Activated B cell treated with CpG ODN at 0.5 μM for 24 hours (primary cell): ENCODE measurements at places on chromosomes 16 and 17. TPM values are rescaled to one million over a fixed set of nuclear protein-coding genes. Genes with fewer than 3 reads are reported as not detected.

- DNase-seq, result no peak
These were observed 27.5 kb downstream of the ZCCHC14 start for GRCh38 chr16:87465306-87465705.

DNA sequence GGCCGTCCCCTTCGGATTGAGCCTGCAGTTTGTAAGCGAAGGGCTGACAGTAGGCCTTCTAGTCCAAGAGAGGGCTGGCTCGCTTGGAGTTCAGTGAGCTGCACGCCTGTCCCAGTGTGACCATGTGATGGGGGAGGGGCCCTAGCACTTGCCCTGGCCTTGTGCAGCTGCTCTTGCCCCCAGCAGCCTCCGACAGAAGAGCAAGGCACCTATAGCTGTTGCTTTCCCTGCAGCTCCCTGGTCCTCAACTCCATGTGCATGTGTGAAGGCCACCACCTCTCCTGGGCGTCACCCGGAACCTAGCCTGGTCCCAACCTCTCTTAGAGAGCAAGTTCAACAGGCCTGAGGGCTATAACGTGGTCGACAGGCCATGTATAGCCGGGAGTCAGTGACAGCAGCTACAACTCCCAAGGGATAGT lies 5.6 kb downstream of the SPHK1 start:
- DNase-seq, result no peak

- DNase-seq, result no peak
These were observed 74.3 kb upstream of the CES5A start for GRCh38 chr16:55949518-55949917.

DNA sequence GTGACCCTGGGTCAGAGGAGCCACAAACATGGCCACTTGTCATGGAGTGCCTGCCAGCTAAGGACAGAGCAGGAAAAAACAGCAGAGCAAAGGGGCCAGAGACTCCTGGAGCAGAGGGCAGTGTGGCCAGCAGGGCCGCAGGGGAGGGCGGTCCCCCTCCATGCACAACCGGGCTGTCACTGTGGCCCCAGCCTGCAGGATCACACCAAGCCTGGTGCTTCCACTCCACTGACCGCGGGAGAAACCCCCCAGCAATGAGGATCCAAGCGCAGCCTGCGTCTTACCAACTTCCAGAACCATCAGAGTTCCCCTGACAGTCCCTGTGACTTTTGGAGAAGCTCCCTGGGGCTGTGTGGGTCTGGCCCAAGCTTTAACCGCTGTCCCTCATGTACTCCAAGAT lies 62.0 kb downstream of the PRMT7 start:
- DNase-seq, result no peak

DNA sequence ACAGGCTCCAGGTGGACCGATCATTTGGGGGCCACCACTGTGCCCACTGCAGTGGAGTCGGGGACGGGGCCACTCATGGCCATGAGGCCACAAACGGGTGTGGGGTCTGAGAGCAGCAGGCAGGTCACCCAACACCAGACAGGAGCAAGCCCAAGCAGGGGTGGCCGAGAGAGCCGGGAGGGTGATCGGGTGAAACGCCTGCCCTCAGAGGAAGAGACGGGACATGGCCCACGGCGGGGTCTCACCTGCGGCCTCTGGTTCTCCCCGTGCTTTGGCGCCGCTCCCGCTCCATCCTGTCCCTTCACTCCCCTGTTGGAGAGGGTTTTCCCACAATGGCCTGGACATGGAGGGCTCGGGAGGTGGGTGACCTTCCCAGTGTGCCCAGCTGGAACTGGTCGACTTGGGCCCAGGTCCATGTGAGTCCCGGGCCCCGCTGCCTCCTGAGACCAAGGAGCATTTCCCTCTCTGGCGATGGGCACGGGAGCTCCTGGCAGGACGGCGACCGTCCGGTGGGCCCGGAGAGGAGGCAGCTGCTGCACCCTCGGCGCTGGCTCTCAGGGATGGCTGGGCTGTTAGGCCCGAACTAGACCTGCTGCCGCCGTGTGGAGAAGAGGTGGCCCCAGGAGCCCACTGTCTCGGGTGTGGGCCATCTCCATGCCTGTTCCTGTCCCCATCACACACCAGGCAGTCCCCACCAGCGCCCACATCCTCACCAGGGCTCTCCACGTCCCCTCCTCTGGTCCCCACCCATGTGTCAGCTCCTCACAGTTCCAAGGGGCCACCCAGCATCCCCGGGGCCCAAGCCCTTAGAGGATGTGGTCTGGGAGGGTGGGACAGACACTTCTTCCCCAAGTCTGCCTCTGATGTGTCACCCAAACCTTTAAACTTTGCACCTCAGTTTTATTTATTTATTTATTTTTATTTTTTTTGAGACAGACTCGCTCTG lies 13.4 kb upstream of the BAHCC1 start:
- DNase-seq, result no peak

- peak; percentile 43 for DNase-seq
These were observed 25.6 kb downstream of the ITGB3 start for GRCh38 chr17:47279062-47279801.

DNA sequence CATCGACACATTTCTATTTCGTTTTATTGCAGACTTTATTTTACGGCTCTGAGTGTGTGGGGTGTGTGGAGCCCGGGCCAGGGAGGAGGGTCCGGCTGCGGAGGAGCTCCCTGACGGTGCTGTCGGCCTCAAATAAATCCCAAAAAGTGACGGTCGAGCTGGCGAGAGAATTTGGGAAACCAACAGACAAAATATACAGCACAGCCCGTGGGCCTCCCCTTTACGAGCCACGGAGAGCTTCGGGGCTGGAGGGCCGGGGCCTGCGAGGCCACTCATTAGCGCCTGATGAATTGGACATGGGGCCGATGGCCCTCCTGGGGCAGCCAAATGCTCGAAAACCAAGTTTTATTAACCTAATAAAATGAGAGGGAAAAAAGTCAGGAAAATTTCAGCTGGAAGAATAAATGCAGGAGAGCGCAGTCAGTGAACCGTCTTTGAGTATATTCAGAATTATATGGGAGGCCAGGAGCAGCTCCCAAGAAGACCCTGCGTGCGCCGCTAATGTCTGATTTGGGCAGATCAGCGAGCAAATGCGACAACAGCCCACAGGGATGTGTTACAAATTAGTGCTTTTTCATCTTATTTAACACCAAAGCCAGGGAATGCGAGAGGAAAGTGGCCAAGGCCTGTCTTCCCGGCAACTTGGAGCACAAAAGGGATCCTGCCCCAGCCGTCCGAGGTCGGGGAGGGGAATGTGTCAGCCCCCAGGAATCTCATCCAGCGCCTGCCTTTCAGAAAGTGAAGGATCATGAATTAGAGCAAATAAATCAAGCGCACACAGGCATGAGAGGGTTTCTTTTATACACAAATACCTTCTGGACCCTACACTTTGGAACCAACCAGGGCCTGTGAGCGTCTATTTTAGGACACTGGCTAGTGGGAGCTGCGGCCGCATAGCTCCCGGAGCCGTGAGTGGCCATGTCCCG lies 249.1 kb downstream of the C16orf95 start:
- DNase-seq, result no peak

DNA sequence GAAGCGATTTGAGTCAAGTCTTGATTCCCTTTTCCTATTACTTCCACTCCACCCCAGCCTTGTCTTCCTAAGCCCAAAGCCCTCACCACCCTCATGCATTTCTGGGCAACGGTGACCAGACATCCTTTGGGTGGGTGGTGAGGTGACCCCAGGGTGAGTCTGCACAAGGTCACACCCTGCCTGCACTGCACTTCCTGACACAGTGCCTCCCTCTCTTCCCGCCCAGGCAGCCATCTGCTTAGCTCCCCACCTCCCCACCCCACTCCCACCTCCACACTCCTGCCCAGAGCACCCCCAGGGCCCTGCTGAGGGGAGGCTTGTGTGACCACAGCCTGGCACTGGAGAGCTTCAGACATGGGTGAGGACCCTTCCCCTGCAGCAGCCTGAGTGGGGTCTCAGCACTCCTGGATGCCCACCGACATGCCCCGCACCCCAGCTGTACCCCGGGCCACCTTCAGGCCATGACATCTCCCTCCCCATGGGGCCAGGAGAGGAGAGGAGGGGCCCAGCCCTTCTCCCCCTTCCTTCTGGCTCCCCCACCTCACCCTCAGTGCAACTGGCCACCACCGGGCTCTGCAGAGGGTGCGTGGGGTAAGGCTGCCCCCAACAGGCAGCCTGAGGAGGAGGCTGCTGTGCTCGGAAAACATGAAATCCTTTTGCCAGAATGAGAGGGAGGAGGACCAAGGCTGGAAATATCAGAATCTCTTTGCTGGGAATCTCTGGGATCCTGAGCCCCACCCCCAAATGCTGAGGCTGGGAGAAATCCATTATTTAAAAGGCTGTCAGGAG lies 68.6 kb downstream of the CCT6B start:
- DNase-seq, result no peak

Gene ABCA9
- 0.04 and 0.10 TPM in 2 replicates for total RNA-seq

DNA sequence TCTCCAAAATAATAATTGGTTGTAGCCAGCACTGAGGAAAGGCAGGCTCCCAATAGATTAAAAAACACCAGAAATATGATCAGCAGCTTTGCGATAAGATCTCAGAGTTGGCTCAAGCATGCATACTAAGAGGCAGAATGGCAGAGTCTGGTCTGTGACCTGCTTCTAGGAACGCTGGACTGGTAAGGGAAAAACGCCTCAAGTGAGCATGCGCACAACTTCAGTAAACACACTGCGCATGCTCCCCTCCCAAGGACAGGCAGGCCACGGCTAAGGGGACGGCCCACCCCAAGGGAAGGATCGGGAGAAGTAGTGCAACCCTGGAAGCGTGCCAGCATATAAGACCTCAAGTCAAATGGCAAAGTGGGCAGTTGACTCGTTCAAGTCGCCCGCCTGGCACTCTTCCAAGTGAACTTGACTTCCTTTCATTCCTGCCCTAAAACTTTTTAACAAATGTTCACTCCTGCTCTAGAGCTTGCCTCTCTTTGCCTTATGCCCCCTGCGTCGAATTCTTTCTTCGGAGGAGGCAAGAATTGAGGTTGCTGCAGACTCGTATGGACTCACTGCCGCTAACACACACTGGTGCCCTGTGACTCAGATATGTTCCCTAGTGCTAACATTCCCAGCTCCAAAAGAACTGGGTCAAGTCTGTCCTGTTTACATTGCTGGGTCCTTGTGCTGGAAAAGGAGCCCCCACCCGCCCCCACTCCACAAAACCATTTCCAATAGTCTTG lies 22.4 kb upstream of the PRM1 start:
- DNase-seq, result no peak

Gene SUPT4H1
- 90.2 and 100 TPM in 2 replicates for total RNA-seq

DNA sequence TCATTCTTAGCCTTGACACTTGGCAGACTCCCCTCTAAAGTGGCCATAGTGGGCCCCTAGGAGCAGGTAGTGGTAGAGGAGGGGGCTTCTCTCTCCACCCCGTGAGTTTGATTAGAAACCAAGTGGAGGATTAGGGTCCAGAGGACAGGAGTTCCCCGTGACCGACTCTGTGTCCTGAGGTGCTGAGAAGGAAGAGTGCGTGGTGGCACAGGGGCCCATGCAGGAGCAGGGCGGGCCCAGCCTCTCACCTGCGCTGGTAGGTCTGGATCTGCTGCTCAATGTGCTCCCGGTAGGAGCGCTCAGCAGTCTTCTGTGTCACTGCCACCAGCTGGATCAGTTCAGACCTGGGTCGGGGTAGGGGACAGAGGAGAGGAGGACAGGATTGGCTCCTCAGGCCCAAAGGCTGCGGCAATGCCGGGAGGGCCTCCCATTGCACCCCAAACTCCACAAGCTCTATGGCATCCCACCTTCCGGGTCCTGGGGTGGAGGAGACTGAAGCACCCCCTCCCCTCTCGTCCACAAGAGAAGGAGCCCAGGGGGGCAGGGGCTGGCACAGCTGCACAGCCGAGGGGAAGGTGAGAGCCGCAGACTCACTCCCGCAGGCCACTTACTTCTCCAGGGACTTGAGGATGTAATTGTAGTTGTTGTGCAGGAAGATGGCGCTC lies 6.2 kb downstream of the ZACN start:
- no peak for DNase-seq

Gene SPATA32
- total RNA-seq, result 0.27 and 0.39 TPM in 2 replicates

DNA sequence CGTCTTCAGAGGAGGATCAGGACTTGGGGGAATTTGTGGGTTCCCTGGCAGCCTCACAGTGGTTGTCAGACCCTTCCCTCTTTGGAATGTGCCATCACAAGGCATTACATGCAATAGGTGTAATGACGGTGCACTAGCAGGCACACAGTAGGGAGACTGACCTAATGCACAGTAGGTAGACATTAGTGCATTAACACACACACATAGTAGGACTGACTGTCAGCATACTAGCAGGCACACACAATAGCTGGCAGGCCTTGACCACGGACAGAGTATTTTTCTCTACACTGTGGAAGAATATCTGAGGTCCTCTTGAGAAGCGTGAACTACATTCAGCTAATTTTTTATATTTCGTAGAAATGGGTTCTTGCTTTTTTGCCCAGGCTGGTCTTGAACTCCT lies 10.9 kb upstream of the UBALD2 start:
- DNase-seq, result no peak

Gene ASPHD1
- 0.12 TPM in 1 of 2 replicates, not detected in the other for total RNA-seq

- DNase-seq, result no peak
These were observed 114.2 kb downstream of the METRNL start for GRCh38 chr17:83193336-83194185.

GRCh38 chr16:15843635-15844279 lies 13.1 kb downstream of the MYH11 start:
- DNase-seq, result no peak

DNA sequence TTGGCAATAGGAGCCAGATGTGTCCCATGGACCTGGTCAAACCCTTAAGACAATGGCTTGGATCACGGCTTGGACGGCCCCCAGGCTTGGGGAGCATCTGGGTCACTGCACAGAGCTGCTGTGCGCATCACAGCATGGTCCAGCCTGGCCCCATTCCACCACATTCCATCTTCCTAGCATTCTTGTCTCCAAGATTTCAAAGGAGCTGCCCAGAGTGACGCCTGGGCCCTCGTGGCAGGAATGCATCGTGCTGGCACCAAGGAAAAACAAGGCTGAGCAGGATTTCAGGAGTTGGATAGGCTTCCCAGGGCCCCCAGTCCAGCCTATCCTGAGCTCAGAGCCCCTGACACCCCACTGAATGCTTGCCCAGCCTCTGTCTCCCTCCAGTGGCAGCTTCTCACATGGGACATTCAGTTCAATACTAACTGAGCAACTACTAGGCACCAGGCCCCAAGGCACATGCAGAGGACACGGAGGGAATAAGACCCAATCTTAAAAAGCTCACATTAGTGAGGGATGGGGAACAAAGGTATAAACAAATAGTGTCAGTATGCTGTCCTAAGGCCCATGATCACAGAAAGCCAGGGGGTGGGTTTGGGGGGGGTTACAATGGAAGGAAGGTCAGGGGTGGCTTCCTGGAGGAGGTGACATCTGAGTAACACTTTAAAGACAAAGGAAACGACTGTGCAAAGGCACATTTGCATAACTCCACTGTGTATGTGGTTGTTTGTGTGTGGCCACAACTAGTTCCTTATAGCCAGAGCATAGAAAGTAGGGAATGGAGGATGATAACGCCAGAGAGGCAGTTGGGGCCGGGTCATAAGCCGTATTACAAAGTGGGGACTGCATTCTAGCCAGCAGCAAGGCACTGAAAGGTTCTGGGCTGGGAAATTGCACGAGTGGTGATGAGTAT lies 34.1 kb downstream of the TK2 start:
- no peak for DNase-seq

DNA sequence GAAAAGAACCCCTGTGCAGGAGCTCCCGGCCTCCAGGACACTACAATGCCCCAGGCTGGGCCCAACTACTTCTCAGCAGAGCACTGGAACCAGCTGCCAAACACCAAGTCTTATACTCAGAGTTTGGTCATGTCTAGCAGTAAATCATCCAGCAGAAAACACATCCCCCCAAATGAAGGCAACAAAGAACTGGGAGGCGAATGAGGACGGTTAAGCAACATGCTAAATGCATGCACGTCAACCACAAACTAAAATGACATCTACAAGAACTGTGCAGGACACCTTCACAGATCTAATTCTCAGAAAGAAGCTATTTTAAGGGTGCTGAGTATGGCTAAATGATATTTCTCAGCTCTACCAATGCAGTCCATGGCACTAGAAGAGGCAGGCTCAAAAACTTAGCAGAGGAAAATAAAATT lies 7.6 kb upstream of the IRX5 start:
- no peak for DNase-seq
